ENCODE measurements at places on chromosomes 2 and 18.

GRCh38 chr2:162215162-162215561 is 28.1 kb downstream of the FAP start:
- DNase-seq = no peak

DNA sequence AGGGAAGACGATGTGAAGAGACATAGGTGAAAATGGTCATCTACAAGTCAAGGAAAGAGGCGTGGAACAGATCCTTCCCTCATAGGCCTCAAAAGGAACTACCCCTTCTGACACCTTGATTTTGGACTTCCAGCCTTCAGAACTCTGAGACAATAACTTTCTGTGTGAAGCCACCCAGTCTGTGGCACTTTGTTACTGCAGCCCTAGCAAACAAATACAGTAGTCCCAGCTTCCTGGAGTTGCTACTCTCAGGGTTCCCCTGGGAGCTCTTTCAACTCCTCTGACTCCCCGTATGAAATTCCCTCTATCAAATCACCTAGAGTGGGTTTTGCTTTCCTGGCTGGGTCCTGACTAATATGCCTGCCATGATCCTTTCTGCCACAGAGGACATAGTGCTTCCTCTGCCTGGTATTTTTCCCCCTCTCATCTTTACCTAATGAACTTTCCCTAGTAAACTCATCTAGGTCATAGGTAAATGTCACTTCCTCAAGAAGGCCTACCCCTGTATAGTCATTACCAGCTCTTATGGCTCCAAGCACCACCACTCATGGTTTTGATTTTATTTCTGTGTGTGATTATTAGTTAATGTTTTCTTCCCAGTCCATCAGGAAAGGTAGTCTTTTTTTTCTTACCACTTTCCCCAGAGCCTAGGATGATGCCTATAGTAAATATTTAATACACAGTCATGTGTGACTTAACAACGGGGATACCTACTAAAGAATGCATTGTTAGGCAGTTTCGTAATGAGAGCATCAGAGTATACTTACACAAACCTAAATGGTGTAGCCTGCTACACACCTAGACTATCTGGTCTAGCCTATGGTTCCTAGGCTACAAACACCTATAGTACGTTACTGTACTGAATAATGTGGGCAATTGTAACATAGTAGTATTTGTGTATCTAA is 111.5 kb upstream of the LGALSL start:
- no peak for DNase-seq

- DNase-seq = no peak
Observed at GRCh38 chr2:16727256-16727655, 61.6 kb upstream of the CYRIA start.

- no peak for DNase-seq
Observed at GRCh38 chr2:235510318-235510717, 16.5 kb downstream of the AGAP1 start.

DNA sequence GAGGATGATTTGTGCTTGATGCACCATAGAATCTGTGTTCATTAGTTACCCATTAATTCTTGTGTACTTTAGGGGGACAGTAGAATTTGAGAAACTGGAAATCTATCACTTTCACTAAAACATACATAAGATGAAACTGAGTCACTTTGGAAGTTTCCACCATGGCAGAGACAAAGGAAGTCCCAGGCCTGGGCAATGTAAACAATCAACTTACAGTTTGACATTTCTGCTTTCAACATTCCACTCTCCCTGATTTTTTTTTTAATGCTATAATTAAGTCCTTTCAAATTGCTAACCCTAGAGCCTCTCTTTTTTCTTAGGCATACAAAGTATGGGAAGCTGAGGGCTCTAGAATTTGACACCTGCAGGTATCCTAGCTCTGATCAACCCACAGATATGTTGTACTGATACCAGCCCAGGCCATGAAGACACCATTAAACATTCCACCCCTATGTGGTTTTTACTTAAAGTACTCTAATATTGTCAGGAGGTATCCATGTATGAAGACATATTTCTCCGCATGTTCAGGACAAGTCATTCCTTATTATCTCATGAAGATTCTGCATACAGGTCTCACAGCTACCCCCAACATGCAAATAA is 88.5 kb upstream of the GLS start:
- DNase-seq = no peak

- no peak for DNase-seq
Observed at GRCh38 chr2:121185571-121186074, 99.4 kb downstream of the TFCP2L1 start.

DNA sequence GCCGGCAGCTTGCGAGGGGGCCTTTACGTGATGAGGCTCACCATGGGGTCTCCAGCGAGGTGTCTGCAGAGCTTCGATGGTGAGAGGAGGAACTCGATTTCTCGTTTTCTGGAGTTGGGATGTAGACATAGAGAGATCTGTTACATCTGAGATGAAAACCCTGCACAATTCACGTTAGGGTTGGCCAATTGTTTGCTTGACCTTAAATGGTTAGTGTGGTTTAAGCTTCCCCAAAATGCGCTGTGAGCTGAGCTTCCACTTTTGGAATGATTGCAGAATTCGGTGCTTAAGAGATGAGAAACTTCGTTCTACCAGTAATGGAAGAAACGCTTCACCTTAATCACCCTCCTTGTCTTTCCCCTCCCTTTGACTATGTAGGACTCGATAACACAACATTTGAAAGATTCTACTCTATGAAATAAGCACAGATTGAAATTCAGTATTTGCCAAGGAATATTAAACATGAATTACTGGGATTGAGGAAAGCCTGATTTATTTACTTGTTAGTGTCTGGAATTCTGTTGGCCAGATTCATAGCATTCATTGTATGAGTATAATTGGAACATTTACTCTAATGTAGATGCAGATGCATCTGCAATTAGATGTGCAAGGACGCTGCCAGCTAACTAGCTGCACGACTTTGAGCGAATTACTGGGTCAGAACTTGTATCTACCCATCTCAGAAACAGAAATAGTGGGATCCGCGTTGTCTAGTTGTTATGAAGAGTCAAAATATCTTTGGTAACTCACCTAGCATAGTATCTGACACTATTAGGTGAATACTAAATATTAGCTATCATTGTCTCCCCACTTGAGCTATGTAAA is 1.6 kb upstream of the KLF7 start:
- peak; percentile 73 for DNase-seq

GRCh38 chr2:172087780-172088244 is 2.5 kb downstream of the DLX1 start:
- peak; percentile 12 for DNase-seq

DNA sequence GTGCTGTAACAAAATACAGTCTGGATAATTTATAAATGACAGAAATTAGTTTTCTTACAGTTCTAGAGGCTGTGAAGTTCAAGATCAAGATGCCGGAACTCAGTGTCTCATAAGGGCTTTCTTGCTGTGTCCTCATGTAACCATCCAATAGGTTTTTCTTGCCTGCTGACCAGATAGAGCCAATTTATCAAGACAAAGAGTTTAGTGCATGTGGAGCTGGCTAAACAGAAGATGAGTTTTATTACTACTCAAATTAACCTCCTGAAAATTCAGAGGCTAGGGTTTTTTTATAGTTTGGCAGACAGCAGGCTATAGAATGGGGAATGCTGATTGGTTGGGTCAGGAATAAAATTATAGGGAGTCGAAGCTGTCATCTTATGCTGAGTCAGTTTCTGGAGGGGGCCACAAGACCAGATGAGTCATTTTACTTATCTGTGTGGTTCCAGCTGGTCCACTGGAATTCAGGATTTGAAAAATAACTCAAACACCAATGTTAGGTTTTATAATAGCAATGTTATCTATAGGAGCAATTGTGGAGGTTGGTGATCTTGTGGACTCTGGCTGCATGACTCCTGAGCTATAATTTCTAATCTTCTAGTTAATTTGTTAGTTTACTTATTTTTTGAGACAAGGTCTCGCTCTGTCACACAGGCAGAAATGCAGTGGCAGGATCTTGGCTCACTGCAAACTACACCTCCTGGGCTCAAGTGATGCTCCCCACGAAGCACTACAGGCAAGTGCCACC is 3.2 kb upstream of the PDK1 start:
- DNase-seq = peak; percentile 91

- DNase-seq = no peak
Observed at GRCh38 chr2:238042849-238043584, 17.8 kb upstream of the SCLY start.
